GM13977 (cell line): ENCODE measurements at places on chromosomes 3 and 15.
A peak's percentile ranks its signal among the peaks of the same experiment; 100 is the strongest.

DNA sequence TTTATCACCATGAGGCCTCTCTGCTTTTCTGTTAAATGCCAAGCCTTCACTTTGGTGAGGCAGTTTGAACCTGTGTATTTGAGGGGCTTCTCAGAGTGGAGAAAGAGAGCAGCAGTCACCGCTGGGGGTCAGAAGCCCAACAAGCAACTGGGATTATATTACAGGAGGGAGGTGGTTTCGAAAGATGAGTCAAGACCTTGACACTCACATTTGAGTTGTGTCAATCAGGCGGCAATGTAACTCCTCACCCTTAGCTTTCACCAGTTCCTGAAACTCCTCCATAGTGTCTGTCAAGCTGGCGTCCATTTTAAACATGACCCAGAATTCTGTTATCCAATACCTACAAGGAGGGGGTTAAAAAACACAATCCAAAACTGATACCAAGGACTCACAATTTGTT is 46.5 kb downstream of the RASGRP1 start:
- no peak for DNase-seq

DNA sequence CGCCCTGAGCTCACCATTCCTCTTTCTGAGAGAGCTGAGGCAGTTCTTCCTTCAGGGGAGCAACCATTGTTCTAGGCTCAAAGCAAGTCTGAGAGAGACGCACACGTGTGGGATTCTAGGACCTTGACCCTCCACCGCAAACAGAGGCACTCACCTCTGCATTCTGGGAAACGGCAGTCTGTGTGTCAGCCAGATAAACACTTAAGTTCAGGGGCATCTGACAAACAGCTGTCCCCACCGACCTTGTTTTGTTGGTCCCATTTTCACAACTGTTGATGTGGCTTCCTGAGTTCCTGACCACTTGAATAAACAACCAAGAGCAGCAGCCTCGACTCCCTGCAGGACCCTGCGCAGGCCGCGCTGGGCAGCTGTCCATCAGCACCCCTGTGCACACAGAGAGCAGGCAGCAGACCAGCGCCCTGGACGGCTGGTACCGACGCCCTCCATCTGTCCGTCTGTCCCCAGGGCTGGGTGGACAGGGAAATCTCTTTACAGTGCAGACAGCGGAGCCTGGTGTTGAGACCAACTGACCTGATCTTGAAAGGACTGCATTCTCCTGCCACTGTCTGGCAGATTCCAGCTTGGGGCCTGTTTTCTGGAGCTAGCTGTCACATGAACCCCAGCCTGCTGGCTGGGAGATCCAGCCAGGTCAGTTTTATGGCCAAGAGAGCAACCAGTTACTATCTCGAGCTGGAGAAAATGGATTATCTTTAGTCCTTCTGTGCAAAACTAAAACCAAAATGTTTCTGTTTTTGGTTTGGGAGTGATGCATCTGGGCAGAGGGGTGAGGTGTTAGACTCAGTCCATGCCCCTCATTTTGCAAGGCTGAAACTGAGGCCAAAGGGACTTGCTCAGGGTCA is 64.2 kb downstream of the FAM43A start:
- no peak for DNase-seq

- no peak for DNase-seq
Observed at GRCh38 chr3:40152482-40153133, 156.9 kb upstream of the EIF1B start.

- no peak for DNase-seq
Observed at GRCh38 chr3:44342176-44342790, 3.7 kb downstream of the TCAIM start.

- DNase-seq, result peak; percentile 87
Observed at GRCh38 chr15:43225201-43225949, 4.6 kb upstream of the EPB42 start.

DNA sequence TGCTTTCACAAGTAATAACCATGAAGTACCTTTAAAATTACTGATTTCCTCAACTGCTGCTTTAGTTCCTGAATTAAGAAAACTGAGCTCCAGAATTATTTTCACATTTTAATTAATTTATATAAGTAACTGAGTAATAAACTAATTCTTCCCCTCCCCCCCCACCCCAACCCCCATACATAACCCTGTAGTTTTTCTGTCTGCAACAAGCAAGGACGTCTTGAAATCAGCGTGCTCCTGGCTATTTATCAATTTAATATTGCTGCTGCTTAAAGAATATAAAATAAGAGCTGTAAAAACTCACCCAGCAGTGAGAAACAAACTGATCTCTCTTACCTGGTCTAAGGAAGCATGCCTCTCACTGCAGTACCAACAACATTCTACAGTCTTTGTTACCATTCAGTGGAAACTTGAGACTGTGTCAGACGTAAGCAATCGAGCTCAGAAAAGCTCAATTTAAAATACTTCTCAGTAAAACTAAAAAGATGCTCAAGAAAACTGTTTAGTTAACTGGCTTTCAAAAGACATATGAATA is 121.0 kb downstream of the TFDP2 start:
- peak; percentile 49 for DNase-seq

GRCh38 chr3:137242836-137243400 is 285.1 kb downstream of the IL20RB start:
- DNase-seq, result no peak

GRCh38 chr3:129532261-129532660 is 3.8 kb downstream of the RHO start:
- DNase-seq, result no peak

- DNase-seq, result no peak
Observed at GRCh38 chr15:82660378-82660777, 13.2 kb upstream of the CPEB1 start.

DNA sequence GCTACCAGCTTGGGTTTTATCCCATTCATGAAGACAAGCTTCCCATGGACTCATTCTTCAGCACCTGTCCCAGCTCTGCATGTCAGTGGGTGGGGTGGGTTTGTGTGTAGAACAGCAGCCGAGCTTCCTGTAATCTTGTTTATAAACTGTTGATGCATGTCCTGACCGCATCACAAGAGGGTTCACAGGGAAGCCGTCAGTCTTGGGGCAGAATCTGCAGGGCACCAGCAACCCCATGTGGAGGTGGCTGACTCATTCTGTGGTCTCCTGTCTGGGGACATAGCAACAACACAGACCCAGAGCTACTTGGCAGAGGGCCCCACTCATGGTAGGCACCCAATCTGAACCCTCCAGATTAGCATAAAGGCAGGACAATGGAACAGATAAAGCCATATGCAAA is 35.6 kb downstream of the DAPK2 start:
- DNase-seq, result peak; percentile 75
